ENCODE measurements at places on chromosomes 2 and 18.

DNA sequence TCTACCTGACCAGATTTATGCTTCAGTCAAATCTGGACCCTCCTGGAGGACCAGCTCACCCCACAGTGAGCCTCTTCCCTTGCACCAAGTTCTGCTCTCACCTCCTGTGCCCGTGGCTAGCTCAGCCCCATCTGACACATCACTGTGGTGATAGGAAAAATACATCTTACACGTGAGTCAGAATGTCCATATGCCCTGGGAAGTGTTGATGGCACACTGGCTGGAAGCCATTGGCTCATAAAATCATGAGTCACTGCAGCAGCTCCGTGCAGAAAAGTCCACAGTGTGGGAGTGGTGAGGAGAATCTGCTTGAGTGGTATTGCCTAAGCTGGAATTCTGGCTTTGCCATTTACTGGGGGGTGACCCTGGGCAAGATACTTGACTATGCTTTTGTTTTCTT is 42.6 kb upstream of the RAPGEF4 start:
- no peak for DNase-seq

GRCh38 chr18:78726326-78727056 is 253.1 kb upstream of the SALL3 start:
- no peak for DNase-seq

DNA sequence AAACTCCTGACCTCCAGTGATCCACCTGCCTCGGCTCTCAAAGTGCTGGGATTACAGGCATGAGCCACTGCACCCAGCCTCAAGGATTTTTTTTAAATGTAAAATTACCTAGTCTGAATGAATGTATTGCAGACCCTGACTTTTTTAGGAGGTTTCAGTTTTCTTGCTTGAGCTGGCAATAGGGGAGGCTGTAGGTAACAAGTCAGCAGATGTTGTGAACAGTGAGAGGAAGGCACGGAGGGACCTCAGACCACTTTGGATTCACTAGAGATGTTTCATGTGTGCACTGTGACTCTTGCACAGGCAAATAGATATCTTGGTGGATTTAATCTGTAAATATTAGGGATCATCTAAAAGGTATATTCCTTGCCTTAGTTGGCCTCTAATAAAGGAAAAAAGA is 6.4 kb downstream of the NDUFV2 start:
- DNase-seq = no peak

GRCh38 chr2:238950551-238950950 is 102.7 kb downstream of the TWIST2 start:
- no peak for DNase-seq

- DNase-seq = no peak
Measured at GRCh38 chr2:134217924-134218323, 35.9 kb upstream of the MGAT5 start.

- no peak for DNase-seq
Measured at GRCh38 chr2:28668106-28668814, 83.4 kb upstream of the PPP1CB start.

Measured in stimulated activated CD8-positive, alpha-beta memory T cell treated with anti-CD3 and anti-CD28 coated beads, Interleukin-7, amount 100 ng/mL, for 1 hour (primary cell).